ENCODE measurements at places on chromosomes 12 and 14. TPM values are rescaled to one million over a fixed set of nuclear protein-coding genes. Genes with fewer than 3 reads are reported as not detected.

The CAPS2 gene
- 11.9 TPM for total RNA-seq

The TRPV4 gene
- total RNA-seq, result 13.9 TPM

The MYF5 gene
- total RNA-seq, result 6.3 TPM

The SDR9C7 gene
- not detected for total RNA-seq

The PPP4R4 gene
- total RNA-seq, result 0.06 TPM

The PKP2 gene
- total RNA-seq, result 19.1 TPM

The KLHL33 gene
- total RNA-seq, result 1.5 TPM

The LHX5 gene
- total RNA-seq, result not detected

The KRT85 gene
- total RNA-seq, result not detected

The ZBTB25 gene
- 12.6 TPM for total RNA-seq

The CTSG gene
- total RNA-seq, result 27.3 TPM

The NPFF gene
- not detected for total RNA-seq

Data from metanephros (tissue), 2 donors.